ENCODE measurements at places on chromosomes 12 and 14.
A peak's percentile ranks its signal among the peaks of the same experiment; 100 is the strongest.

GRCh38 chr14:24943024-24943423 is 106.9 kb downstream of the STXBP6 start:
- no peak for DNase-seq

- DNase-seq: no peak
These were observed 30.5 kb upstream of the LMNTD1 start for GRCh38 chr12:25583545-25583944.

GRCh38 chr12:107395817-107396216 is 289.8 kb upstream of the PWP1 start:
- no peak for DNase-seq

GRCh38 chr14:61325166-61325565 is 3.8 kb downstream of the PRKCH start:
- no peak for DNase-seq

- DNase-seq: no peak
These were observed 142.1 kb downstream of the TTC7B start for GRCh38 chr14:90674043-90674670.

- DNase-seq: no peak
These were observed 233.8 kb downstream of the FBXL14 start for GRCh38 chr12:1360441-1361210.

DNA sequence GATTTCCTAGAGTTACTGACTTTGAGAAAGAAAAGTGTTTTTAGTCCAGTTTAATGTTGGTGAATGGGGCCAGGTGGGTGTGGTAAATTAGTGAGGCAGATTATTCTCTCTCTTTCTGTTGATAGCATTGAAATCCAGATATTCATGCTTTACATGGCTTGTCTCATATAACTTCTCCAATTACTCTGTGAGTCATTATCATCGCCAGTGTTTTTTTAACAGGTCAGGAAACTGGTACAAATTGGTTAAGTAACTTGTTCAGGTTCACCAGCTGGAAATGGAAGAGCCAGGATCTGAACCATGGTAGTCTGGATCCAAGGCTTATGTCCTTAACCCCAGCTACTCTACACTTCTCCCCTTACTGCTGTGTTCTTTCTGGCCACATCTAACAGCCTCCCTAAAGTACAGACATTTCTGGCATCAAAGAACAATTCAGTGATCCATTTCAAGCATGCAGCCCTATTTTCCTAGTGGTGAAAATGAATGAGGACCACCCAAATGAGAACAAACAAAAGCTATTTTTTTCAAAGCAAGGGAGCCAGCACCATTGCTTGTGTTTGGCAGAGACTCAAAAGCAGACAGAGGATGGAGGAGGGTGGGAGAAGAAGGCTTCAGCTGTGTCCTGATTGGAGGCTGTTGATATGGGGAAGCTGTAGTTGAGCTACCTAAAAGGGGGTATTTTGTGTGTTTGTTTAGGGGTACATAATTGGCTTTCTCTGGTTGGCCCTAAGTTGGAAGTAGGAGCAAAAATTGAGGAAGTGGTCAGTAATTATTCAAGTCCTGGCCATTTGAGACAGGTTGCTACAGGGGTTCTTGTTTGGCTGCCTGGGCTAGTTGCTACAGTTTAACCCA is 1.7 kb downstream of the IRAK3 start:
- no peak for DNase-seq

DNA sequence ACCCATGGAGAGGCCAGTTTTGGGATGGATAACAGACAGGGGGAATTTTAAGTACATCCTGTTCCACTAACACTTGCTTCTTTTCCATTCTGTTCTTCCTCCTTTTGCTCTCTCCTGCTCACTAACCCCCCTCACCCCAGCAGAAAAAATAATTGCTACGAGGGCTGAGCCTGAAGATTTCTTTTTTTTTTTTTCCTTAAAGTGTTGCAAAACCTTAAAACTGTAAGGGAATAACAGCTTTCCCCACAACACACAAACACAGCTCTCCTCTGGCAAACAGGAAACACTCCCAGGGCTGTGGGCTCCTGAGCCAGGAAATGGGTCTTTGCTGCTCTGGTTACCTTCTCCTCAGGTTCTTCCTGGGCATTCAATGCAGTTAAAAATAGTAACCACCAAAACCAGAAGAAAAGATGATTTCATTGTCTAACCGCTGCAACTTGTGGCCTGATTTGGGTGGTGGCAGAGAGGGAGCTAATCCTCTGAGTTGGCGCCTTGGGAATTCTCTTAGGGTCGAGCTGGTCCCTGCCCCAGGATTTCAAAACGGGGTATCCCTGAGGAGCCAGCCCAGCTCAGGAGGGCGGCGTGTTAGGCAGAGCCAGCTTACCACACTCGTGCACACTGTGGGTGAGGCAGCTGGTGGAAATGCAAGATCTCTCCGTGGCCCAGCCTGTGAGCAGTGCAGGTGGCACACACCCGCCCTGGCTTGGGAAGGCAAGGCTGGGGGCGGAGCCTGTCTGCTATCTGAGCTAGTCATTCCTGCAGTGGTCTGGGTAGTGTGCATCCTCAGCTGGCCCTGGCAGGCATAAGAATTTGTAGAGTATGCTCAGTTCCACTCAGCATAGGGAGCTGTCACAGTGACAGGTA is 17.1 kb upstream of the EMP1 start:
- peak; percentile 72 for DNase-seq

DNA sequence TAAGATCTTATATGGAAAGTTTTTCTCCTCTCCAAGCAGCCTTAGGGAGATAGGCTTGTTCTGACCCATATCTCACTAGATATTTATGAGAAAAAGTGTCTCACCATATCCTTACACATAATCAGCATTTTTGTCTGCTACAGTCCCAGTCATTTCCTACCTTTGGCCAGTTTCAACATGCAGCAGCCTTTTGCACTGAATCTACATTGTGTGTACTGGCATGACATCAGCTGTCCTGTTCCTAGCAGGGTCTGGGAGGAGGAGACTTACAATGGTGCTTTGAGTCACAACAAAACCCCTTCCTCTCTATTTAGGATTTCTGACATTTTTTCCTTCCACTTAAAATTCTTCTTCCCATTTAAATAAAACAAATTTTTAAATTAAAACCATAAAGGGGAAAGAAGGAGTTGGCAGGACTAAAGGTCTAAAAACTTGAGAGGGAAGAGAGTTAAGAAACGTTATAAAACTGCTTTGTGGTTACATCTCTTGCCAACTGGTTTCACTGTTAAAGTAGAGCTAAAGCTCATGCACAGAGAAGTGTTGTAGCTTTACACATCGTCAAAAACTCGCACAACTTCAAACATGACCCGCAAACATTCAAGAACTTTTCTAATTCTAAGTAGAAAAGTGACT is 53.3 kb upstream of the CERS5 start:
- DNase-seq: no peak

DNA sequence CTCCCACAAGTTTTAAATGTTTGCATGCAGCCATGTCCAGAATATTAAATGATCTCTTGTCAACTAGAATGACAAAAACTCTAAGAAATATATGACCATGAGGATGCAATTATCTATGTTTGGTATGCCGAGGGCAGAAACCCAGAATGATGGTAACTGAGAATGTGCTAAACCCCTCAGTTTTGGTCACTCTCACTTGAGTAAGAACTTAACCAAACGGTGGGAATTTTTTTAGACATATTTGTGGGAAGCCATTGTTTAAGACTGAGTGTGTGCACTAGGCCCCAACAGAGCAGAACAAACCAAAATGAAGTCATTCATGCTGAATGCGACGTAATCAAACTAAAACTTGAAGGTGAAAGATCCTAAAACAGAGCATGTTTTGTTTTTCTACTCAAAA is 1927.9 kb upstream of the SEL1L start:
- DNase-seq: no peak

- no peak for DNase-seq
These were observed 352.2 kb downstream of the FSCB start for GRCh38 chr14:44154874-44155273.

GRCh38 chr14:55545779-55546178 is 34.2 kb upstream of the KTN1 start:
- DNase-seq: no peak

GRCh38 chr12:8508910-8509841 is 4.1 kb upstream of the CLEC4D start:
- DNase-seq: no peak

- DNase-seq: no peak
These were observed 205.2 kb upstream of the RTL1 start for GRCh38 chr14:101108579-101109346.

- DNase-seq: no peak
These were observed 41.5 kb upstream of the ANKS1B start for GRCh38 chr12:100026241-100026640.

DNA sequence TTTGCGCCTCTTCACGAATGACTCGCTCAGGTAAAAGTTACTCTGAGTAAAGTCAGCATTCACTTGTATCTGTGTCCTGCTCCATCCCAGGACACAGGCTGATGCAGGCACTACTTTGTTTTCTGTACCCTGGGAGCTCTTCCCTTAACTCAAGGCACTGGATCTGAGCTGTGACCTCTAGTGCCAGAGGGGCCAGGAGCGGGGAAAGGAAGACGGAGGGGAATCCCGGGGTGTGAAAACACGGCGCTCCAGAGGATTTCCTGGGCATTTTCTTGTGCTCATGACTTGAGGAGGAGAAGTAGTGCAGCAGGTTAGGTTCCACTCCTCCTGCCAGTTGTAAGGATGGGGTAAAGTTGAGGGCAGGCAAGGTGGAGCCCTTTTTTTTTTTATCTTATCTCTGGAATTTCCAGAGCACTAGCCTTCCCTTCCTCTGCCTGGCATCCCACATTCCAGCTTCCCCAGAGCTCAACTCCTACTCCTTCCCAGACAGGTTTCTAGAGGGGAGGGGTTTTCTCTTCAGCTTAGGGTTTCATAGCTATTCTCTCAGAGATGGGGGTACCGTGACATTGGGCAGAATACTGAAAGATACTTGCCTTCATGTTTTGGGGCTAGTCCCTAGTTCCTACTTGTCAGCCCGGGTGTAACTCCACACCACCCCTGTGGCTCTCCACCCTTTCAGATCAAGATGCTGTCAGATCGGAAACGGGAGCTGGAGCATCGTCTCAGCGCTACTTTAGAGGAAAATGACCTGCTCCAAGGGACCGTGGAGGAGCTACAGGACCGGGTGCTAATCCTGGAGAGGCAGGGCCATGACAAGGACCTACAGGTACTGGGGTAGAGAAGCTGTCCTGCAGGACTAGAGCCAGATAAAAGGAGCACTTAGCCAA is 52.3 kb downstream of the RAB35 start:
- DNase-seq: peak; percentile 14

DNA sequence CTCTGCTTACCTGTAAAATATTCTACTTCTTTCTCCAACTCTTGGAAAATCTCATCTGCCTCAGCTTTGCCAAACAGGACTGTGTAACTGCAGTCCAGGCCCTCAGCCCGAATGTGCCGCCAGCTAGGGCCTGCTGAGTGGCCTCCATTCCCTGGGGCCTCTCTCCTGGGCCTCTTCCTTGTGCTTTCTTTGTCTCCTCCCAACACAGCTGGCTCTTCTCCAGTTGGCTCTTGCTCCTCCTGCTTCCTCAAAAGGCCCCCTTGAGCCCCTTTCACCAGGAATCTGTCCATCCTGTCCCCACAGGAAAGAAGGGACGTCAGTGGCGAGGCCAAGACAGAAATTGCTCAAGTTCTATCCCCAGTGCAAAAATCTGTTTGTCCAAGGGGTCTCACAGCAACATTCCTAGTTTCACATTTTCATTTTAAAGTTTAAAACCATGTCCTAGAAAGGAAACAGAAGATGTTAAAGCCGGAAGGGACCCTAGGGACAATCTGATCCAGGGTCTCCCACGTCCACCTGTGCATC is 713 bp downstream of the ALKBH2 start:
- DNase-seq: no peak

DNA sequence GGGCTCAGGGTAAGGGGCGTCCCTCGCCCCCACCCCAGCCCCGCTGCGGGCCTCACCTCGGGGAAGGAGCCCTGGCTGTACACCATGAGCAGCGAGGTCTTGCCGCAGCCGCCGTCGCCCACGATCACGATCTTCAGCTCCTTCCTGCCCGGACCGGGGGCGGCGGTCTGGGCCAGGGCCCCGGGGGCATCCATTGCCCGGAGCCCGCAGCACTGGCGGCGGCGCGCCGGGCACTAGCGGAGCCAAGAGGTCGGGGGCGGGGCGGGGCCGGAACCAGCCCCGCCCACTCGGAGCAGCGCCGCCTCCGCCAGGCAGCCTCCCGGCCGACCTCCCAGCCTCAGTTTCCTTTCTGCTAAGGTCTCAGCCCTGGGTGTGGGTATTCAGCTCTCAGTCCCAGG is at the start of gene RHOF:
Gene RHOF (minus strand): TSS at position 249 of the 398 bp plus-strand sequence. CDS start 55 bp downstream, at position 194.
- peak; percentile 48 for DNase-seq

DNA sequence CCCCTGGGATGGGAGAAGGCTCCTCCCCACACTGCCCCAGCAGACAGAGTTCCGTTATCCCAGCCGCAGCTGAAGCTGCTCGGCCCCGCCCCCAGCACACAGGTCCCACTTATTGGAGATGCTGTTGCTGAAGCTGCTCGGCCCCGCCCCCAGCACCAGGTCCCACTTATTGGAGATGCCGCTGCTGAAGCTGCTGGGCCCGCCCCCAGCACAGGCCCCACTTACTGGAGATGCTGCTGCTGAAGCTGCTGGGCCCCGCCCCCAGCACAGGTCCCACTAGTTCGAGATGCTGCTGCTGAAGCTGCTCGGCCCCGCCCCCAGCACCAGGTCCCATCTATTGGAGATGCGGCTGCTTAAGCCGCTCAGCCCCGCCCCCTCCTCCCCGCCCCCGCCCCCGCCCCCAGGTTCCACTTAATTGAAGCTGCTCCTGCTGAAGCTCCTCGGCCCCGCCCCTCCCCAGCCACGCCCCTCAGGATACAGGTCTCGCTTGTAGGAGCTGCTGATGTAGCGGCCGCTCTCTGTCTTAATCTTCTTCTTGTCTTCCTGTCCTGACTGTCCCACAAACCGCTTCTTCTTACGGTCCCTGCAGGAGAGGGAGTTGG is 12.0 kb downstream of the CFAP73 start:
- peak; percentile 58 for DNase-seq

DNA sequence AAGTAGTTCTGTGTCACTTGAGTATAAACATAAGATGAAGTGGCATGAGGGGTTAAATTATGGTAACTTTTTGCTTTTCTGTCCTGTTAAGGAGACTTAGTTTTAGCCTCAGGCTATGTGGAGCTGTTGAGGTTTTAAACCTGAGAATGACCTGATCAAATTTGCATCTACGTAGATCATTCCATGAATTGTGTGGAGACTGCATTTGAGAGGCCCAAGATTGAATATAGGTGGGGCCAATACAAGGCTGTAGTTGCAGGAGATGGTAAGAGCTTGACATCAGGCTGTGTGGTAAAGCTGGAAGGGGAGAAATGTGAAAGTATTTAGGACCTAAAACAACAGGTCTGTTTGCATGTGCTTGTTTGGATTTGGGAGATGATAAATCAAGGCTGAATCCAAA is 249.5 kb downstream of the SLC16A7 start:
- DNase-seq: no peak

GRCh38 chr14:75040959-75041358 is 10.3 kb downstream of the MLH3 start:
- no peak for DNase-seq

GRCh38 chr14:98103705-98104104 is 1168.3 kb downstream of the BCL11B start:
- no peak for DNase-seq
